Hematopoietic multipotent progenitor cell (in vitro differentiated cells): ENCODE measurements at places on chromosomes 2 and 18. TPM values are rescaled to one million over a fixed set of nuclear protein-coding genes. Genes with fewer than 3 reads are reported as not detected.

DNA sequence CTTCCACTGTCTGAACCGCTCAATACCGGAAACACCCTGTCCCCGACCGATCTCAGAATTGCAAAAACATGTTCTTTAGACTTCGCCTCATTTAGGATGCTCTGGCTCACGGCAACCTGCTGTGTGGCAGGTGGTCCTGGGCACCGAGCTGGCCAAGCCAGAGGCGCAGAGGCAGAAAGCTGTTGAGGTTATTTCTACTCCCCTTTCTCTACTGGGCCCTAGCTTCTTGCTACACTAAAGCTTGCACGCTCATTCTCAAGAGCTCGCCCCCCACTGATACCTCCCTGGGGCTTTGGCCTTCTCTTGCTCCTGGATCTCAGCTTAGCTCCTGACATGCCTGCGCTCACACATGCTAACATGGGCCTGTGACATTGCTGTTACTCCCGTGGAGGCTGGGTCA is 417.4 kb downstream of the LPIN1 start:
- DNase-seq: no peak

DNA sequence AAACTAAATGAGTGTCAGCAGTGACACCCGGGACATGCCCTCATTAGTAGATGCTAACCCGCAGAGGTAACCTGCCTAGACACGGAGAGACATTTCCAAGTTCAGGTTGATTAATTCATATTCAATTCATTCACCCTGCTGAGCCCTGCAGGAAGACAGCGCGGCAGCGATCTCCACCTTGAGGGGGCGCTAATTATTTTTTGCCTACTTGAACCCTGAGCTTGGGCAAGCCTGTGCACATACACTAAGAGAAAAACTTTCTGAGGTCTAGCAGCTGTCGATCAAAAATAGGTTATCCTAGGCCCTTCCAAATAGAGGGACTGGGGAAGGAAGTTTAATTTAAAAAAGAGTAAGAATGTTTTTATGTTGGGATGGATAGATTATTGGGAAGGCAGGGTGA is 1.3 kb upstream of the LYPD6 start:
- DNase-seq: peak; percentile 51

GRCh38 chr18:28365411-28365831 is 188.5 kb upstream of the CDH2 start:
- DNase-seq: no peak

GRCh38 chr2:171509945-171510731 is 12.1 kb upstream of the CYBRD1 start:
- no peak for DNase-seq

DNA sequence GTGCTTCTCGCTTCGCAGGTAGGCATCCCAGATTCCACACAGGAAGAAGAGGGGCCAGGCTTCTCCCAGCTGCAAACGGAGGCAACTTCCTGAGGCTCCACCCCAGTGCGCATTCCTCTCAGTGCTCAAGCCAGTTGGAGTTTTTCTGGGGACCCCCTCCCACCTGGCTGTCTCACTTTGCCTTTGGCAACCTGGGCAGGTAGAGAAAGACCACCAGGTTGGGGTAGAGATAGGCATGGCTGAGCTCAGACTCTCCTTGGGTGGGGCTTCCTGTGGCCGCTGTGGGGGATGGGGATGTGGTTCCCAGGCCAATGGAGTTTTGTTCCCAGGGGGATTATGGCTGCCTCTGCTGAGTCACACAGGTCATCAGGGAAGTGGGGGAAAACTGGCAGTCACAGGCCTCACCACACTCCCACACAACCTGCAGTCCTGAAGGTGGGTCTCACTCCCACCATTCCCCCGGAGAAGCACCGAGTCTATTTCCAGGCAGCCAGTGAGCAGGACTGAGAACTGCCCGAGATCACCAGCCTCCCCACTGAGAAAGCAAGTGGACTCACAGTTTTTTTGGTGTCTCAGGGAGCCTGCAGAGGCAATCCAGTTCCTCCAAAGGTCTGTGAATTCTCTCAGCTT is 38.1 kb downstream of the SLC39A10 start:
- DNase-seq: no peak

GRCh38 chr18:3683483-3683882 is 233.5 kb downstream of the TGIF1 start:
- no peak for DNase-seq

GRCh38 chr2:27306573-27307286 is 1.5 kb downstream of the UCN start:
- DNase-seq: peak; percentile 63

- DNase-seq: no peak
Measured at GRCh38 chr2:191693166-191693565, 15.2 kb downstream of the NABP1 start.

- no peak for DNase-seq
Measured at GRCh38 chr2:241894681-241895426, 25.3 kb downstream of the RTP5 start.

DNA sequence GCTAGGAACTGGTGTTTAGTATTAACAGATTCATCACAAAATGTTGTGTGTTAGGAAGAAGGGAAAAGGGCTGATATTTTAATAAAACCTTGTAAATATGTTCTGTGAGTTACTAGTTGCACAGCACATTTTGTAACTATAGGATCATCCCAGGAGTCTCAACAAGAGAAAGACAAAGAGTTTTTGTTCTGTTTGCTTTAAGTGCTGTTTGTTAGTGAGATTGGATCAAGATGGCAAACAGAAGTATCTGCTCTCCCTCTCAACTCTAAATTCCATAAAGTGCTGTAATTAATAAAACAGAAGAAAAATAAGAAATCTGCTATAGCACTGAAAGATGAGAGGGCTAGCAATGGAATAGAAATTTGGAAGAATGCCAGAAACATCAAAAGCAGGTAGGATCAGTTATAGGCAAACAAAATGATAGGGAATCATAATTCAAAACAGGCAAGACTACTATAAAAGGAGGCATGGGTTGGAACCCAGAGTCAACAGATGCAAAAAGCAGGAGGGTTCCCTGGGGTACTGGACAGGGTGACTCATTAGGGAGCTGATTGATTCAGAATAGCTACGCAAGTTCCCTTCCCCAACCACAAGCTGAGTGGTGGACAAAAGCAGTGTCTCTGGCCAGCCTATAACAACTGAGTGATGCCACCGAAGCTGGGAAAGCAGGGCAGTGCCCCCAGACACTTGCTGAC is 75.8 kb downstream of the DYNC1I2 start:
- DNase-seq: no peak

- no peak for DNase-seq
Measured at GRCh38 chr2:136010126-136010525, 24.7 kb upstream of the DARS1 start.

DNA sequence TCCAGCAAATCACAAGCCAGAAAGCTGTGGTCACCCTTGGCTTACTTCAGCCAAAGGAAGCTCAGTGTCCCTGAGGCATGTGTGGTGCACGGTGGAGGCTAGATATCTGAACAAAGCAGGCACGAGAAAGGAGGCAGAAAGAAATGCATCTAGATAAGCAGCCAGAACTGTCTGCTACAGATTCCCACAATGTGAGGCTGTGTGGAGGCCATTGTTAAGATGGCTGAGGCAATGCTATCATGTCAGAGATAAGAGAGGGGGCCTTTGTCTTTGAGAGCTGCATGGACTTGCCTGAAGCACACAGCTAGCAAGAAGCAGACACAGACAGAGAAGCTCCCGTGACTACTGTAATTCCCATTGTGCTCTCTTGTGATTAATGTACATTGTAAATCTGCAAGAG is 110.5 kb upstream of the LYPD6 start:
- peak; percentile 7 for DNase-seq

- DNase-seq: no peak
Measured at GRCh38 chr18:8659609-8660242, 45.6 kb upstream of the MTCL1 start.

DNA sequence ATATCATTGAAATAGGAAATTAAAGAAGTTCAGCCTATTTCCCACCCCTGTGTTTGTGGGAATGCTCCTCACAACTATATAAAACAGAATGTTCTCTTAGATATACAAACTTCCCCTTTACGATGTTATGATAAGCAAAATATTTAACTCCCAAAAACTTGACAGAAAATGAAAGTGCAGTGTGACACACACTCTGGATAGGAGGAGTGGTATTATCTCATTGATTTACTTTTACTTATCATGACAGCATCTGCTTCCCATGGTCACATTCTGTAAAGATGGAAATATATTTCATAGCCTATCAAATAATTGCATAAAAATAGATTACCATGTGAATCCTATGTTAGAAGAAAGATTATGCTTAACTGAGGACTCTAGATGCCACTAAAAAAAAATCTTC is 96.6 kb upstream of the STK17B start:
- DNase-seq: peak; percentile 83

DNA sequence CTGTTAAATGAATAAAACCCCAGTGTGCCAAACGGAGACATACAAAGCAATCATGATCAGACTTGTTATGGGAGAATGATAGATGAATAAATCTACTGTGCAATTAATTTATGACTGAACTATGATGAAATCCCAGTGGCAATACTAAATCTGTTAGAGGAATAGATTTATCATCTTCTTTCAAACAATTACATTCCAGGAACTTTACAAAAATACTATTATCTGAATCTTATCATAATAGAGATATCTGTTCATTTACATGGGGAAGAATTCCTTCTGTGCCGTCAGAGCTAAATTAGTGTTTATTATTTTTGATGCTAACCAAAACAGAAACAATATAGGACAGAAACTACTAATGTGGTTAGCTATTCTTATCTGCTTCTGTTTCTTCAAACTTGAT is 208.5 kb downstream of the CAMKMT start:
- DNase-seq: no peak

DNA sequence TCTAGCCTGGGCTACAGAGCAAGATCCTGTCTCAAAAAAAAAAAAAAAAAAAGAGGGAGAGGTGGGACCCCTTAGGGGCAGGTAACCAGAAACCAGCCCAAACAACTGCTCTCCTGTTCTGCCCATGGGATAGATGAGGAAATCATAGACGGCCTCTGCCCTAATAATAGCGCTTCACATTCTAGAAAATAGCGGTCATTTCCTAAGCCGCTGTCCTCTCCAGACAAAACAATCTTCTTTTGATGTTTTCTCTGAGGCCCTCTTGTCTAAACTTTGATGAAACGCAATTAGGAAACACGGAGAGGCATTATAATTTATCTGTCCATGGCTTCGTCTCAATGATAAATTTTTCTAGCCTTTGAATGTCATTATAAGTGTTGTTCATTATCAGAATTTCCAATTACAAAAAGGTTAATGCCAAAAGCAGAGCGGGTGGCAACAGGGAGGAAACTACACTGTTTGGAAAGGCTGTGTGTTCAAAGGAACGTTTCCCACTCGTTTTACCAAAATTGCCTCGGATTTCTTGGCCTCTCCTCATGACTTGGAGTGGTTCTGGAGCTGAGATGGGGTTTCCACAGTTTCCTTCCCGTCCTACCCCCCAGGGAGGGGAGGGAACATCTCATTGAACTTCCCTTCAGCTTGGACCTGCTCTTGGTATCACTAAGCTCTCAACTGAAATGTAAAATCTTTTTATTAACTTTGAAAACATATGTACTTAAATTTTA is 151.6 kb upstream of the ZNF236 start:
- DNase-seq: no peak

- no peak for DNase-seq
Measured at GRCh38 chr2:183284606-183285005, 160.4 kb downstream of the NUP35 start.

DNA sequence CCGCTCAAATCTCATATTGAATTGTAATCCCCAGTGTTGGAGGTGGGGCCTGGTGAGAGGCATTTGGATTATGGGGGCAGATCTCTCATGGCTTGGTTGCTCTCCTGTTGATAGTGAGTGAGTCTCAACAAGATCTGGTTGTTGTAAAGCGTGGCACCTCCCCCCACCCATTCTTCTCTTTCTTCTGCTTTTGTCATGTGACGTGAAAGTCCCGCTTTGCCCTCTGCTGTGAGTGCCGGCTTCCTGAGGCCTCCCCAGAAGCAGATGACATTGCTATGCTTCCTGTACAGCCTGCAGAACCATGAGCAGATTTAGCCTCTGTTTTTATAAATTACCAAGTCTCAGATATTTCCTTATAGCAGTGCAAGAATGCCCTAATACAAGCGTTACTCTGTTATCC is 673.8 kb downstream of the ADCYAP1 start:
- peak; percentile 79 for DNase-seq

DNA sequence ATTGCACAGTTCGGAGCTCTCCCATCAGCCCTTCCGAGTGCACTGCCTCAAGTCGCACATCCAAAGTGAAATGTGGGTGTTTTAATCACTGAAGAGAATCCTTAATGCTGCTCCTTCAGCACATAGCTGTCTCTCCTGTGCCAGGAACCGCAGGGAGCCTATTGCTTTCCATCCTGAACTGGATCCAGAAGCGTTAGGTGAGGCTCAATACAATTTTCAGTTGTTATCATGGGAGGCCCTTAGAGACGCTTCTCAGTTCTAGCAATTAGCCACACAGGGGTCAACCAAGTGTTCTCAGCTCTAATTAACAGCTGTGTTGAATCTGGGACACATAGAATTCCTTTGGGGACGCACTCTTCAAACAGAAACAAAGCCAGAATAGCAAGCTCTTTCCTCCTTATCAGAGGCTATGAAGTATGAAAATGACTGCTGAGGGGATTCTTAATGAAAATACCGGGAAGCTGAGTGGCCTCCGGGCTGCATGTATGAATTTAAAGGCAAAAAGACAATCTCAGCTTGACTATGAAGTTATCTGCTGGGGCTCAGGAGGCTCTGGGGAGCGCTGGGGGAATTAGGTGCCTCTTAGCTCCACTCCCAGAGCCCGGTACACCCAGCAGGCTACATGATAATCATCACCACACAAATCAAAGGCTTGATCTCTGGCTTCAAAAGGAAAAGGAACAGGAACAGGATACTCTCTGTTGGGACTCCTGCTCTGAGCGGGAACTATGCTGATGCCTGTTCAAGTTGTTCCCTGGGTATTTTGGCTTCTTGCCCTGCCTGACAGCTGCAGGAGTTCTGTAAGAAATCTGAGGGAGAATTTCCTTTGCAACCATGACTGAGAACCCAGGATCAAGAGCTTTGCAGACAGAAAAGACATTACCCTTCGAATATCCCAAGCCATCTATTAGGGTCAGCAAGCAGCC is 55.4 kb upstream of the NCOA1 start:
- DNase-seq: no peak

DNA sequence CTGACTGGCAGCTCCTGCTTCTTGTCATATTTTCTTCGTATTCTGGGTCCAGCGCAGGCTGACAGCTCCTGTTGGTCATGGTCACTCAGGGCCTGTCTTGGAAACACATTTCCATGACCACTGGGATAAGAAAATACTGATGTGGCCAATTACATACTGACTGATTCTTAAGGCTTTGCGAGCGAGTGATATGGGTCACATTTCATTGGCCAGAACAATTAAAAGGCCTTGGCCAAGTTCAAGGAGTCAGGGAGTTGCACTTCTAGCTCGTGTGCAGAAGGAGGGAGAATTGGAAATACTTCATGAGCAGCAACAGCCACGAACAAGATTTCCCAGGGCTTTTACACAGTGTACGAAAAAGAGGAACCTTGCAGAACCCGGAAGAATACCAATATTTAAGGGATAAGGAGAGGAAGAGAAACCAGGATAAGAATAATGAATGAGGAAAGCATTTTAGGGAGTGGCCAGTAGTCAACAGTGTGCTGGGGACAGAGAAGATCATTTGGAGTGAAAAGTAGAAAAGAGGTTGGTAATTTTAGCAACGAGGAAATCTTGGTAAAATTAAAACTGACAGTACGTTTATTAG is 149.5 kb downstream of the ATP9B start:
- no peak for DNase-seq

IL36G gene
- total RNA-seq: not detected

TSPYL6 gene
- under 0.01 TPM for total RNA-seq

L3MBTL4 gene
- total RNA-seq: 8.1 TPM

CCDC148 gene
- not detected for total RNA-seq

RESP18 gene
- not detected for total RNA-seq

MYO7B gene
- total RNA-seq: 1.9 TPM

TWIST2 gene
- not detected for total RNA-seq

IL36A gene
- under 0.01 TPM for total RNA-seq

UNC80 gene
- total RNA-seq: under 0.01 TPM
